ENCODE measurements at places on chromosomes 13 and 19.
A peak's percentile ranks its signal among the peaks of the same experiment; 100 is the strongest.

DNA sequence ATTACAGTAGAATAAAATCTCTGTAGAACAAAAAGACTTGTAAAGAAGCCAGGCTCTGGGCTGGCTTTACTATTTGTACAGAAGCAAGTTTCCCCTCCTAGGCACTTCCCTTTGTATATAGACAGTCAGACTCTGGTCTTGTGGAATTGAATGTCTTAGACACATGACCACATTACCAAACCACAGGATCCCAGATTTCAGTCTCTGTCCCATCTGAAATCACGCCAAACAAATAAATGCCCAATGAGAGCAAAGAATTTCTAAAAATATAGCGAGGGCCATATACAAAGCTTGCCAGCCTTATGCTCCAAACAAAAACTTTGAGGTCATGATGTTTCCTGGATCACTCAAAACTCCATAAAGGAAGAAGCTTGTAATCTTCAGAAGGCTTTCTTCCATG, 23.9 kb downstream of the CCDC70 start:
- DNase-seq: no peak

DNA sequence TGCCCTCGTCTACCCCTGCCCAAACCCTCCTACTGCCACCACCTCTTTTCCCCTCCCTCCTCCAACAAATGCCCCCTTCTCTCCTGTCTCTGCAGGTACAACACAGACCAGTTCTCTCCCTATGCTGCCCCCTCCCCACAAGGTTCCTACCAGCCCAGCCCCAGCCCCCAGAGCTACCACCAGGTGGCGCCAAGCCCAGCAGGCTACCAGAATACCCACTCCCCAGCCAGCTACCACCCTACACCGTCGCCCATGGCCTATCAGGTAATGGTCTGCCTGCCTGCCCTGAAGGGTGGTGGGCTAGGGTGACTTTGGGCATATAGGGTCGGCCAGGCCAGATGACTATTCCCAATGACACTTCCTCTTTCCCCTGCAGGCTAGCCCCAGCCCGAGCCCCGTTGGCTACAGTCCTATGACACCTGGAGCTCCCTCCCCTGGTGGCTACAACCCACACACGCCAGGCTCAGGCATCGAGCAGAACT, 6.5 kb upstream of the TIMM50 start:
- DNase-seq: peak; percentile 18

- DNase-seq: no peak
Observed at GRCh38 chr13:49985129-49985528, 11.7 kb upstream of the TRIM13 start.

DNA sequence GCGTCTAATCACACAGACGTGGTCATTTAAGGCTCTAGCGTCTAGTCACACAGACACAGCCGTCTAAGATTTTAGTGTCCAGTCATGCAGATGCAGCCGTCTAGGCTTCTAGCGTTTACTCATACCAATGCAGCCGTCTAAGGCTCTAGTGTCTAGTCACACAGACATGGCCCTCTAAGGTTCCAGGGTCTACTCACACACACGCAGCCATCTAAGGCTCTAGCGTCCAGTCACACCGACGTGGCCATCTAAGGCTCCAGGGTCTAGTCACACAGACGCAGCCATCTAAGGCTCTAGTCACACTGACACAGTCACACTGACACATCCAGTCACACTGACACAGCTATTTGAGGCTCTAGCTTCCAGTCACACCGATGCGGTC, 55.7 kb downstream of the KLF2 start:
- no peak for DNase-seq

DNA sequence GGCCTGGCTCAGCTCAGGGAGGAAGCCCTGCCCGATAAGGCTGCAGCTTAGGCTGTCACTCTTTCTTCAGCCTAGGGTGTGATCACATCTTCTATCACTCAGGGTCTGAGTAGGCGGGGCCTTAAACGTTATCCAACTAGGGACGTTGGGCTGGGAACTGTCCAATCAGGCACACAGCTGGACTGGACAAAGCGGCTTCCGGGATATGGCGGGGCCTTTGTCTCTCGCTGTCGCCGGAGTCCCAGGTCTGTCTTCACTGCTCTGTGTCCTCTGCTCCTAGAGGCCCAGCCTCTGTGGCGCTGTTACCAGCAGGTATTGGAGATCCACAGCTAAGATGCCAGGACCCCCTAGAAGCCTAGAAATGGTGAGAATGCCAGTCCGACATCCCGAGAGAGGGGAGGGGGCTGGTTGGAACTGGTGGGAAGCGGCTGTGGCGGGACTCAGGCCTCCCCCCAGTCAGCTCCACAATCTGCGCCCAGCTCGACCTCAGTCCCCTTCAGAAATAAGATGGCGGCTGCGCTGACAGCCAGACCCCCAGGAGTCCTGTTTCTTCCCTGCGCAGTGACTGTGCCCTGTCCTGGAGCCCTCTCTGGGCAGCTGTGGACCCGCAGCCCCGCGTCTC, at the start of gene ZNF254:
Gene ZNF254, plus strand, starts transcription at position 214 of the 622 bp plus-strand sequence. Its CDS starts 121 bp downstream, at position 335.
- peak; percentile 97 for DNase-seq

GRCh38 chr13:39670445-39670844, 15.0 kb downstream of the COG6 start:
- no peak for DNase-seq

DNA sequence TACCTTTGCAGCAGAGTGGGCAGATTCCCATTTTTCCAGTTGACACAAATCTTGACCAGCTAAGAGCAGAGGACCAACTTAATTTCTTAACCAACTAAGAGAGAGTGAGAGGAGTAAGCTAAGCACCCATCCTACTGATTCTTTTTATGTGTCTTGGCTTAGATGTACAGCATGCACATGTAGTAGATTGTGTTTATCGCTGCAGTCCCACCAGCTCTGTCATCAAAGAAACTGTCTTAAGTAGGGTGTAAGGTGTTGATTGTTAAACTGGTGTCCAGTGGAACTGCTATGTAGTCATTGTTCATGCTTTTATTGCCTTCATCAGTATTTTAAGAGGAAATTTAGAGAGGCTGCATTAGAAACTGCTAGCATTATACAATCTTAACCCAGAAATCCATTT, 9.0 kb upstream of the UFM1 start:
- no peak for DNase-seq

DNA sequence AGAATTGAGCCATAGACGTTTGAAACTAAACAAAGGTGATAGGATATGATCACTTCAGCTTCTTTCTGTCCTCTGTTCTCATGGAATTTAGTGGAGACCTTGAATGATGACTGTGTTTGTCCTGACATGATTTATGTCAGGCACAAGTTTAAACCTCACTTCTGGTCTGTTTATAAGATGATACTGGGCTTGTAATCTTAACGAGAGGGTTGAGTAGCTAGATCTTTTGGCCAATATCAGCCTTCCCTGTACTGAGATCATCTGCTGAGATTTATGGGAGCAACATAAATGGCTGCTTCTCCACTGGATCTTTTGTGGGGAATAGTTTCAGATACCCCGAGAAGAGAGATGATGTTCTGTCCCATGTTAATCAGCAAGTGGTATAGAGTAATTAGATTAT, 121.8 kb upstream of the OBI1 start:
- DNase-seq: no peak

Measured in brain microvascular endothelial cell (primary cell).